ENCODE measurements at places on chromosomes 12 and 14.

DNA sequence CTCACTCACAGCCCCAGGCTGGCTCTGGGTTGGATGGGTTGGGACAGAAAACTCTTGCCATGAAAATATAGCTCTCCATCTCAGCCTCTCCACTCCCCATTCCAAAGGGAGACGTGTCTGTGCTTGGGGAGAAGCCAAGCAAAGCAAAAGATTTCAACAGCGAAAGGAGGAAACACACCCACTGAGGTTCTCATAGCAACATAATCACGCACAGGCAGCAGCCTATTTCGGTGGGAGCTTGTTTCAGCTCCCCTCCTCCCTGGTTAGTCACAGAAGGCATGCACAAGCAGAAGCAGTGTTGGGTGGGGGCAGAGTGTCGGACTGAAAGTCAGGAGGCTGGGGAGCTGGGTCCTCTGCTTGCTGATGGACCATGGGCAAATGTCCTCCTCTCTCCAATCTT, 1.9 kb upstream of the PRMT8 start:
- no peak for DNase-seq

DNA sequence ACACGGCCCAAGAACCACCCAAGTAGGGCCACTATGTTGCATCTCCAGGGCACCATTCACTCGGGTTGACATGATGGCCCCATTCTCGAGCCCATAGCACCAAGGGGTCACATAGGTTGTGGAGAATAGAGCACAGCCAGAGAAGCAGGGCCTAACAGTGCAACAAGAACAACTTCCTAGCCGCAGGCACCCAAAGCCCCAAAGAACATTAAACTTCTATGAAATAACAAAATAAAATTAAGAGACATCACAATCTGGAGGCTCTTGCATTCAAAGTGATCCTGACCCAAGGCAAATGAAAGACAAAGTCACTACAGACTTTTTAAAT, 1.9 kb downstream of the KRT4 start:
- no peak for DNase-seq

- DNase-seq, result no peak
Measured at GRCh38 chr12:60475825-60476224, 880.0 kb downstream of the SLC16A7 start.

DNA sequence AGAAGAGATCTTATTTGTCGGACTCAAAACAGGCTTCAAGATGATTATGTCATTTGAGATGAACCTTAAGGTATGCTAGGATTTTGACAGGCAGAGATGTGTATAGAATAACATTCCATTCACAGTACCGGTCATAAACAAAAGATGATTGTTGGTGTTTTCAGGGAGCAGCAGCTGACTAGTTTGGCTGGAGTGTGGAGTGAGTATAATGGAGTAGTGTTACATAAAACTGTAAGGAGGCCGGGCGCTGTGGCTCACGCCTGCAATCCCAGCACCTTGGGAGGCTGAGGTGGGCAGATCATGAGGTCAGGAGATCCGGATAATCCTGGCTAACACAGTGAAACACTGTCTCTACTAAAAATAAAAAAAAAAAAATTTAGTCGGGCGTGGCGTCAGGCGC, 23.9 kb downstream of the SERPINA10 start:
- no peak for DNase-seq

DNA sequence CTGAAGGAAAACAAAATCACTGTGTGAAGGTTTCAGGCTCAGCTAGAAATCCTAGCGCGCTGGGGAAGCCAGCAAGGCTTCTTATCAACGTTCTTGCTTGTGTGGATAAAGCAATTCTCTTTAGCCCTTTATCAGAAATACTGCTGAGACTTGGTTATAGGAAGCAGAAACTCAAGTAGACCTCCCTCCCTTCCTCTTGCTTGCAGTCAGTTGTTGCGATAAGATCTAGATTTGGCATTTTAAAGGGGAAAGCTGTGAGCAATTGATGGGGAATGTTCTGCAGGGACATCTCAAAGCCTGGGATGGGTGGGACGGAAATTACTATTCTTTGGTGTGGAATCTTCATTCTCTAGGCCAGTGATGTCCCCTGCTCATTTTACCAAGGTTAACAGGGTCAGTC, 76.4 kb upstream of the ANO4 start:
- DNase-seq, result no peak

GRCh38 chr14:72178517-72178916, 246.3 kb downstream of the RGS6 start:
- no peak for DNase-seq

DNA sequence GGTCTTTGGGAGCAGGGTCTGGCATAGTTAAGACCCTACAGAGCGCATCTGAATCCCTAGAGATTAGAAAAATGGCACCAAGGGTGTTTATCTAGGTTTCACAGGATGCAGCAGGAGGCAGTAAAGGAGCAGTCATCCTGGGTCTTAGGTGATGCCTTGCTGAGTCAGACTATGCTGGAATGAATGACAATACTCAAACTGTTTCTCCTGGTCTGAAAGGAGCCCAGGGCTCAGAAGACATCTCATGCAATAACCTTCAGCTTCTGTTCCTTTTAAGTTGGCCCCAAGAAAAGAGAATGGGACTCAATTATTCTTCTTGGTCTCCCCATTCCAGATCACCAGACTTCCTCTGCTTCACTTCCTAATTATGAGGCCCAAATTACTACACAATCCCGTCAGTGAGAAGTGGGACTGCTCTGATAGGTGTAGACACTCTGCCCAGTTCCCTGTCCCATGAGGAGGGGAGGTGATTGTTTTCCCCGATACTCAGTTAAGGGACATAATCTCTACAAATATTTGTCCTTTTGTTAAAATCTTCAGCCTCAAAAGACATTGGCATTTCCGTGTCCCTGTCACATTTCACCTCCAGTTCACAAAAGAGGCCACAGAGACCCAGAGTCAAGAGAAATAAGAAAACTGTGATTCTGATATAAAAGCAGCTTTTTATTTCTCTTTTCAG, 14.8 kb upstream of the APOF start:
- DNase-seq, result no peak

GRCh38 chr14:77543637-77544334, 45.2 kb upstream of the ISM2 start:
- DNase-seq, result no peak

DNA sequence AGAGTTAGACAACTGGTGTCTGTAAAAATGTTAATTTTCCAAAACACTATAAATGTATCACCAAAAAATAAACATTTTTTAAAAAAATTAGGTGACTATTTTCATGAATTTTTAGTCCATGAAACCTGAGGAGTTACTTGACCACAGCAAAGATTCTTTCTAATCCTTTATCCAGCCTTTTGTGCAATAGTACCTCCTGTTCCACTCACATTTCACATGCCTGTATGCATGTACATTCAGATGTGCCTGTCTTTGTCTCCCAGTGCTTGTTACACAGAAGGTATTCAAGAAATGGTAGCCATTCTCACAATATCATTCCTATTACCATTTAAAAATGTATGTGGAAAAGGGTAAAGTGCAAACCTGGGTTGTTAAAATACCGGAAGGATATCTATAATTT, 857.0 kb downstream of the DIO2 start:
- no peak for DNase-seq

GRCh38 chr14:96407935-96408570, 16.1 kb downstream of the AK7 start:
- DNase-seq, result no peak

GRCh38 chr14:105494606-105494929, 3.5 kb downstream of the TEDC1 start:
- no peak for DNase-seq

- no peak for DNase-seq
Measured at GRCh38 chr12:67501362-67501761, 147.2 kb upstream of the DYRK2 start.

DNA sequence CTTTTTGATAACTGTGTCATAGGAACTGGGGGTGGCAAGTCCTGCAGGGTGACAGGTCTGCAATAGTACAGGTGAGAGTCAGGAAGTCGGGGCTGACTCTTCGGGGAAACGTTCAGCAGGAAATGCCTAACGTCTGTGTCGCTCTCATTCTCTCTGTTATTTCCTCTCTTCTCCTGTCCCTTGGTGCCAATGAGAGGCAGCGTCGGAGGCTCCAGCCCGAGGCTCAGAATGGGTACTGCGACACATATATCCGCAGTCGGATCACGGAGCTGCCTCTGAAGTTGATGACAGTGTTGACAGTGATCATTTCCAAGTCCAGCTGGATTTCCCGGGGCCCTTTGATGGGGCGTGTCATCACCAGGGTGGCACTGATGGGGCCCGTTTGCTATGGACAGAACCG, 2.7 kb upstream of the TC2N start:
- DNase-seq, result no peak

DNA sequence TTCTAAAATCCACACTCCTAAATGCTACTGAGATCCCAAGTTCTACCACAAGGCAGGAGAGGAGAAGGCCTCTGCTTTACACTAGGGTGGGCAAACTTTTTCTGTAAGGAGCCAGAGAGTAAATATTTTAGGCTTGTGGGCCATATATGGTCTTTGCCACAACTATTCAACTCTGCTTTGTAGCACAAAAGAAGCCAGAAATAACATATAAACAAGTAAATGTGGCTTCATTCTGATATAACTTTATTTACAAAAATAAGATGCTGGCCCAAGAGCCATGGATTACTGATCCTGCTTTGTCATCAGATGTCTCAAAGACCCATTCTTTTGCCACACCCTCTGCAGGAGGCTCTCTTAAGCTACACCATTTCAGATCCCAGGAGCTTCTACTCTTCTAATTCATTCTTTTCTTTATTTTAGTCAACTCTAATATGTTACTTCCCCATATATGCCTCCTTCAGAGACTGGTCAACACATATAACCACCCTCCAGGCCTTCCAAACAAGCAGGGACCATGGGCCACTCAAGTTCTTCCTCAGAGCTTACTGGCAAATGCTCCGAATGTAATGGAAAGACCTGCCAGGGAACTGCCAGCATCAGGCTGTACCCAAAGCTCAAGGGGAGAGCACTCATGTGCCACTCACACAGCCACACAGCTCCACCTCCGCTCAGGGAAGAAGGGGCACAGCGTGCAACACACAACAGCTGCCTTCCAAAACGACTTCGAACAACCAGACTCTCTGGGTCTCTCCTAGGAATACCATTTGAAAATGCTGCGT, 15.6 kb downstream of the APPL2 start:
- DNase-seq, result no peak

GRCh38 chr12:11941606-11942337, 129.0 kb upstream of the BCL2L14 start:
- DNase-seq, result no peak

- DNase-seq, result no peak
Measured at GRCh38 chr12:58915037-58915436, 5.3 kb downstream of the LRIG3 start.

- DNase-seq, result no peak
Measured at GRCh38 chr12:14290951-14291350, 74.5 kb upstream of the ATF7IP start.

GRCh38 chr14:105417690-105418121, 1.9 kb upstream of the MTA1 start:
- DNase-seq, result no peak

DNA sequence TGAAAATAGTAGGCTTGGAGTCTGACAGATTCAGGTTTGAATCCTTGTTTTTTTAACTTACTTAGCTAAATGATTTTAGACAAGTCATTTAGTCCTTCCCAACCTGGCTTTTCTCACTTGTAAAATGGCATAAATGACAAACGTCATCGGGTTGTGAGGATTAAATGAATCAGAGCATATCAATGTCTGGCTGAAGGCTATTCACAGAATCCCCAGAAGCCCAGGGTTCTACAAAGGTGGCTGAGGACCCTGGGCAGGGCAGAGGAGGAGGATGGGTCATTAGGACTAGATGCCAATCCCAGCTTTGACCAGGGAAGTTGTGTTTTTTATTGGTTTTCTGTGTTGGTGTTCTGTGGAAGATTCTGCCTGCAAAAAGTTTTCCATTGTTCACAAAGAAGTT, 7.6 kb upstream of the PTPRB start:
- no peak for DNase-seq

GRCh38 chr12:98587084-98587483, 6.4 kb upstream of the SLC25A3 start:
- no peak for DNase-seq

- no peak for DNase-seq
Measured at GRCh38 chr12:47757364-47757839, 1.3 kb downstream of the RAPGEF3 start.

GRCh38 chr12:115051378-115051777, 367.4 kb upstream of the TBX3 start:
- no peak for DNase-seq

DNA sequence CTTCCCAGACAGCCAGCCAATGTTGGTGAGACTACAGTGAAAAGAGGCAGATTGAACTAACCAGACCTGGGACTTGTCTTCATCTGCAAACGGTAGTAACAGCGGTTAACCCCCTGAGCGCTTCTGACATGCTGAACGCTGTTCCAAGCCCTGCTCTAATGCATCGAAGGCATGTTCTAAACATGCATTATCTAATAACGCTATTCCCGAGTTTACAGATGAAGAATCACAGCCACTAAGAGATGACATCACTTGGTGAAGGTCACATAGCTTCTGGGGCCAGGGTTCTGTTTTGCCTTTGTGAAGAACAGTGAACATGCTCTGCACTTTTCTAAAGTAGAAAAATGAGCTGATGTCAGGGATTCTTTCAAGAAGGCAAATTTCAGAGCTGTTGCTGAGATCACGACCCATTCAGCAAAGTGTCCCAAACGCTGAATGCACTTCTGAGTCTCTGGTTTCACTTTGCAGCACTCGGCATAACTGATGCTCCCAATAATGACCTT, 56.0 kb downstream of the FOS start:
- no peak for DNase-seq

DNA sequence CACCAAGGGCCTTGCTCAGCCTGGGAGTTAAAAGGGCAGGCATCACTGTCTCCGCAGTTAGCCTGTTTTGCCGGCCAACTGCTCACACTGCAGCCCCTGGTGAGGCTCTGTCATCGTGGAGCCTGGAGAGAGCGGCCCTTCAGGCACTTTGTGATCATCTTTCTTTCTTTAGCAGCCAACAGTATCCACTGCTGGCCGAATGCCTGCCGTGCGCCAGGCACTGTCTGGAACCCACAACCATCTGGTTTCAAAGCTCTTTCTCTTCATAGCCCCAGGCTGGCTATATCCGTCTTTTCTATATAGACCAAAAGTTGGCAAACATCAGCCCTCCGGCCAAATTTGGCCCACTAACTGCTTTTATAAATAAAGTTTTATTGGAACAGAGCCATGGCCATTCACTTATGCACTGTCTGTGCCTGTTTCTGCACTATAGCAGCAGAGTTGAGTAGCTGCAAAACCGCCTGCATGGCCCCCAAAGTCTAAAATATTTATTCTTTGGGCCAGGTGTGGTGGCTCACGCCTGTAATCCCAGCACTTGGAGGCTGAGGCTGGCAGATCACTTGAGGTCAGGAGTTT, 29.5 kb downstream of the SLC8B1 start:
- no peak for DNase-seq

GRCh38 chr12:90129366-90130030, 420.9 kb upstream of the ATP2B1 start:
- DNase-seq, result no peak

Measured in GM18507 (cell line).